NCI-H69 (cell line): ENCODE measurements at places on chromosomes 16 and 17.
A peak's percentile ranks its signal among the peaks of the same experiment; 100 is the strongest.

DNA sequence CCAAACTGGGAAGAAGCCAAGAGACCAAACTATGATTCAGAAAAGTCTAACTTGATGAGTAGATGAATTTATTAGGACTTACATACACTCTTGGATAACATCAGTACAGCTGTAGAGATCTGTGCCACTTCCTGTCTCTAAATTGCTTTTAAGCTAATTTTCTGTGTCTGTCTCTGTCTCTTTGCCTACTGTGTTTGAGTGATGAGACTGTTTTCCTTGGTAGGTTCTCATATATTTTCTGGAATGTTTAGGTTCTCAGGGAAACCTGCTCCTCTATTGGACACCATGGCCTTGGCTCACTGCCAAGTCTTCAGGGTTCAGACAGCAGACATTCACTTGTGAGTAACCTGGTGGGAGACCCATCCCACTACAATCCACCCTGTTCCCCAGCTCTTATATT, 103.5 kb upstream of the KIF2B start:
- no peak for DNase-seq

- DNase-seq, result peak; percentile 75
These were observed at the start of gene SLFN5 for GRCh38 chr17:35242805-35243560. SLFN5 (plus strand) TSS chr17:35243072; CDS start chr17:35258691, 15,619 bp downstream.

GRCh38 chr16:56266641-56267607, 75.6 kb downstream of the GNAO1 start:
- DNase-seq, result no peak

DNA sequence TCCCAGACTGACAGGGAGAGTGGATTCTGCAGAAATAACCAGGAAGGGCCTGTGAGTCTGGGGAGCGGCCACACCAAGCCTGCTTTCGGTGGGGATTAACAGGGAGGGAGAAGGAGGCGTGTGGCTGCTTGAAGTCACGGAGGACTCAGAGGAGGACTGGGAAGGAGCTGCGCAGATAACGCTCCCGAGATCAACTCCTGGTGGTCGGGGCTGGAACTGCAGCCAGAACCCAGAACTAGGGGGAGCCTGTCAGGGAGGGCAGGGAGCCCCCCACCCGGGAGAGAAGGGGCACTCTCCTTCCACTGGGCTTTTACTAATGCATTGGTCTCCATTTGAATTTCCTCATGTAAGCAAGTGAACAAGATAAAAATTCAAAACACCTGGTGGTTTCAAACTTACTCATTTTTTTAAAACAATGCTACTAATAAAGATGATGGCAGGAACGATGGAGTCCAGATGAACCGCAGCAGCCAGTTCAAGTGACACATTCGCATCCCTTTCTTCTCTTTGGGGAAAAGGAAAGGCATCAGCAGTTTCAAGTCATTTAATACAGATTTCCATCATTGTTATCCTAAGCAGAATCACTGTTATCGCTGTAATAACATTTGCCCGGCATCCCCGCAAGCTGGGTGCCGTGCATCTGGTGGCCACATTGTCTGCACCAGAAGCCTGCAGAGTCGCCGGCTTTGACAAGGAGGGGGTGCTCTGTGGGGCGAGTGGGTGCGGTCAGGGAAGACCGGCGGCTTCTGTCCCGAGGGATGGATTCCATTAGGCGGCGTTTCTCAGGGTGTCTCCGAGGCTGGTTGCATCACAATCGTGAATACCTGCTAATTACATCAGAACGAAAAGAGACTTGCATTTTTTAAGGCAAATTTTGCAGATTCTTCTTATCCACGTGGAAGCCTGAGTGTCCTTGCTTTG, 183.0 kb downstream of the FOXL1 start:
- peak; percentile 18 for DNase-seq

- peak; percentile 46 for DNase-seq
These were observed 457.9 kb downstream of the SLC39A11 start for GRCh38 chr17:72634621-72635020.

- DNase-seq, result no peak
These were observed 45.5 kb downstream of the ZZEF1 start for GRCh38 chr17:4097165-4097960.

- no peak for DNase-seq
These were observed 52.1 kb downstream of the CDH11 start for GRCh38 chr16:65069766-65070165.

- no peak for DNase-seq
These were observed 996 bp upstream of the KCNJ12 start for GRCh38 chr17:21375162-21375560.

- no peak for DNase-seq
These were observed 18.1 kb downstream of the NCOR1 start for GRCh38 chr17:16197276-16197675.

DNA sequence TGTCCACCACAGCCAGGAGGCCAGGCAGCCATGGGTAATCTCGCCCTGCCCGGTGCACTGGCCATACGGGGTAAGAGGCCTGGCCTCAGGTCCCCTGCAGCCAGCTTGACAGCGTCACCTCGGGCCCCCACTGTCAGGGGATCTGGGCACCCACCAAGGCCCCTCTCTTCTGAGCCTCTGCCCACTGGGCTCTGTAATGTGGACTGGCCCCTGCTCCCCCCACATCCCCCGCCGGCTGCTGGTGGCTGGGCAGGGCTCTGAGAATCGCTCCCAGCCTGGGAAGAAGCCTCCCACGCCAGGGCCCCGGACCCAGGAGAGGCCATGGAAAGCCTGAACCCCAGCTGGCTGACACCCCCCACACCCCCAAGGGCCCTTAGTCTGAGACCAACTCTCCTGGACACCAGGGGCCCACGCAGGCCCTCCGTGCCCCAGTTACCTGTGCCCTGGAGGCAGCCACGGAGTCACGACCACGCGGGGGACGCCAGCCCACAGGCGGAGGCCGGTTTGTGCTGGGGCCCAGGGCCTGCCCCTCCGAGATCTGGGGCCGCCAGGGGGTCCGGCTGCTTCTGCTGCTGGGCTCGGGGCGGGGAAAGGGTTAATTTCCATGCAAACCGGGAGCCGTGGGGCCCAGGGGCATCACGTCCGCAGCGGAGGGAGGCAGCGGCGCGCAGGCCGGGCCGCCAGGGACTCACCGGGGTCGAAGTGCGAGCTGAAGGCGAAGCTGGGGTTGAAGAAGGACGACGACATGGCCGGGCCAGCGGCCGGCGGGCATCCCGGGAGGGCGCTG, at the start of gene PVALEF:
PVALEF (plus strand) TSS at position 262 of the 787 bp plus-strand sequence. CDS start 15,720 bp downstream, outside the sequence.
- DNase-seq, result peak; percentile 72

GRCh38 chr16:88700636-88701482, 5.3 kb downstream of the RNF166 start:
- DNase-seq, result no peak

GRCh38 chr17:69103557-69104233, 38.0 kb downstream of the ABCA6 start:
- peak; percentile 18 for DNase-seq

GRCh38 chr17:13321951-13322701, 279.6 kb downstream of the HS3ST3A1 start:
- no peak for DNase-seq

GRCh38 chr17:79834565-79835469, 4.4 kb downstream of the CBX4 start:
- no peak for DNase-seq

- peak; percentile 73 for DNase-seq
These were observed at the start of gene C1QTNF1 for GRCh38 chr17:79023886-79024771. C1QTNF1 (plus strand) TSS chr17:79024169; CDS start chr17:79043969, 19,800 bp downstream.

DNA sequence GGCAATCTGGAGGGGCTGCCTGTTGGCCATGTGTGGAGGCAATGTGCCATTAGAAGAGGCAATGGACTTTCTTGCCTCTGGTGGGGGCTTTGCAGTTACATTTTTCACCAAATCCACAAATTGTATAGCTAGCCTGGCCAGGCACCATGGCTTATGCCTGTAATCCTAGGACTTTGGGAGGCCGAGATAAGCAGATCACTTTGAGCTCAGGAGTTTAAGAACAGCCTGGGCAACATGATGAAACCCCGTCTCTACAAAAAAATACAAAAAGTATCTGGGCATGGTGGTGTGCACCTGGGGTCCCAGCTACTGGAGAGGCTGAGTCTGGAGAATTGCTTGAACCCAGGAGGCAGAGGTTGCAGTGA, 2.7 kb upstream of the RNF112 start:
- no peak for DNase-seq

GRCh38 chr16:8869212-8869987, 594 bp upstream of the CARHSP1 start:
- peak; percentile 29 for DNase-seq

DNA sequence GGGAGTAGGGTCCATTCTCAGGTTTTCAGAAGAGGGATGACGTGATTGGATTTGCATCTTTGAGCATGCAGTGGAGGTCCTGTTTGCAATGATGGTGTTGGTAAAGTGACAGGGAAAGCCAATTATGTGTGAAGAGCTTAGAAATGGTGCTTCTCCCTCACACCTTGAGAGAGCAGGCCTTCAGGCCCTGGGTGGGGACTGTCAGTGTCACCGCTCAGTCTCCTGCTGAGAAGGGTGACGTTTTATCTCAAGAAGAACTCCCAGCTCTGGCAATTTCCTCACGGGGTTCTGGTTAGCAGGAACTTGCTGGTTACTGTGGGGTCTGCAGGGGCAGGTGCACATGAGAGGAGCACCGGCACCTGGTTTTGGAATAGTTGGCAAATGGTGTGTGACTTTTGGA, 11.2 kb downstream of the PLCG2 start:
- no peak for DNase-seq

DNA sequence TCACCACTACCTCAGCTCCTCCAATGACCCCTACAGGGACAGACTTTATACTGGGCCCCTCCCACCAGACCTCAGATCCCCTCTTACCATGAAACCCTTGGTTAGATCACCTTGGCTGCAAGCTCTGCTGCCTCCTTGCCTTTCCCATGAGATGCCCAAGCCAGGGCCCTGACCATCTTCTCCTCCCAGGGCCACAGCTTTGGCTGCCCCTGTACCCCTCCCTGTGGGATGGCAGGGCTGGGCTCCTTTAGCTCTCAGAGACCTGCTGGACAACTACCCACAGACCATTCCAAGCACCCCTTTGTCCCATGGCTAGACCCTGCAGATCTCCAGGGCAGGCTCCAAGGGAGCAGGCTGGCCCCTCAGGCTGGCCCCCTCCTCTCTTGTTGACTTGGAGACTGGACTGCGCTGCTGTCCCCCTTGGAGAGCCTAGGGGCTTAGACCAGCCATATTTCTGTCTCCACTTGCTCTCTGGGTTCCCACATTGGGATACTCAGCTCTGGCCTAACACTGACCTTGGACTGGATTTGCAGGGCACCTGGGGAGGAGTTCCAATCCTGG, 1692.7 kb downstream of the TP53TG3F start:
- no peak for DNase-seq

- DNase-seq, result no peak
These were observed 13.5 kb downstream of the FLYWCH2 start for GRCh38 chr16:2896480-2897010.

GRCh38 chr17:6437466-6437865, 2.5 kb upstream of the AIPL1 start:
- peak; percentile 43 for DNase-seq

DNA sequence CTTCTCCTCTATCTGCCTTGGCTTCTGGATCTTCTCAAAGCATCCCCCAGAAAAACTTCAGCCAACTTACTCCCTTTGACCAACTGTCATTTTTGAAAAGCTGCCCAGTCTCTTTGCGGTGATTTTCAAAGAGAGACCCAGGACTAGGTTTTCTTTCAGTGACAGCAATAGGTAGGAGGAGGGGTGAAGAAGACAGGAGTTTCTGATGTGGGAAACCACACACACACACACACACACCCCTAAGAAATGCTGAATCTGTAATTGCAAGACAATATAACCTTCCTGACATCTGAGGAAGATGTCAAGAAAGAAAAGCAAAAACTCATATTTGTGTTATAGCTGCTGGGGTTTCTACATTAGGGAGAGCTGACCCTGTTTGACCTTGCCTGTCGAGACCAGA, 5.2 kb downstream of the FAM20A start:
- DNase-seq, result no peak

DNA sequence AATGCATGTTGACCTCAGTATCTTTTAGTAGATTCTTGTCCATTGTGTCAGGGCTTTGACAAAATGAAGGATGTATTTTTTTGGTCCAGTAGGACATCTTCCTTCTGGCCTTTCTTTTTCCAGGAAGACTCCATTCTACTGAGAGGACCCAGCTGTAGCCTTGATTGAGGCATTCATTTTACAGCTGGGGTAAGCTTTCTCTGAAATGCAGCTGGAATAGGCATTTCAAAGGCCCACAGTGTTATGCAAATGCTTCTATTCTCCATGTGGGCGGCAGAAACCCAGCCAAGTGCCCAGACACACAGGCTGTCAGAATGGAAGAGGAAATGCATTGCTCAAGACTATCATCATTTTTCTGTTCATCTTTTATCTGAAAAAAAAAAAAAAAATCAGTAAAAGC, 629.0 kb upstream of the CDH8 start:
- DNase-seq, result no peak

DNA sequence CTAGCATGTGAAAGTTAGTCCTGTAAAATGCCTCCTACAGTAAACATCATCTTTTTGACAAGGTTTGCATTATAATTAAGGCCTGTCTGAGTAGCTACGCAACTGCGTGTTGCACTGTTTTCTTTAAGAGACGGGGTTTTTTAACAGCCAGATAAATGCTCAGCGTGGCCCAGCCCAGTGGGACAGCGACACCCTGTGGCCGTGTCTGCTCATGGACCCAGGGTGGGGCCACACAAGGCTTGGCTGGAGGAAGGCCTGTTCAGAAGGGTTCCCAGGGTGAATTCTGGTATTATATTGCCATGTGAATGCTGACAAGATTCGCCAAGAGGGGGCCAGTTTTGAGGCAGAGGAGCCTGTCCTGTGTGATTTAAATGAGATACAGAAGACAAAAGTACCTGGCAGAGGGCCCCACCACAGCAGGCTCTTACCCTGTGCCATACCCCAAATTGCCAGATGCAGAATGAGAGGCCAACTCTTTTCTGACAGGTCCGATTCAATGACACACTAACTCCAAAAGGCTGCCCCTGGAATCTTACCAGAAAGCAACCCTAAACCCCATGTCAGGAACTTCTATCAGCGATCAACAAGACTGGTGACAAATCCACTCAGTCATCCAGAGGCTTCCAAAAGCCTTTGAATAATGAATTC, 65.9 kb upstream of the IRX6 start:
- DNase-seq, result peak; percentile 23

DNA sequence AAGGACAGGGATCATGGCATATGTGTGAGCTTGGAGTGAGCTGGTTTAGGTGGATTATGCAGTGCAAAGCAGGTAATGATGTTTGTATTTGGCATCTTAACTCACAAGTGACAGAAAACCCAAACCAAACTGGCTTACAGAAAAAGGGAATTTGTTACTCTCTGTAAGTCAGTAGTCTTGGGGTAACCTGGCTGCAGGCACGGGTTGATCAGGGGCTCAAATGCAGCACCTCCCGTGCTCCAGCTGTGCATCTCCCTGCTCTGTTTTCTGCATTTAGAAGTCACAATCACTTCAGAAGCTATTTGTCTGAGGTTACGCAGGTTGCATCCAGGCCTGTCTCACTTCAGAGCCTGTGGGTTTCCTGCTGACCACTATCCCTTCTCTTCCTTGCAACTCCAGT, 354.3 kb downstream of the CPPED1 start:
- no peak for DNase-seq
